ENCODE measurements at places on chromosomes 1 and 21.
A peak's percentile ranks its signal among the peaks of the same experiment; 100 is the strongest.

GRCh38 chr1:216785221-216785620 lies 62.0 kb upstream of the ESRRG start:
- DNase-seq = no peak

DNA sequence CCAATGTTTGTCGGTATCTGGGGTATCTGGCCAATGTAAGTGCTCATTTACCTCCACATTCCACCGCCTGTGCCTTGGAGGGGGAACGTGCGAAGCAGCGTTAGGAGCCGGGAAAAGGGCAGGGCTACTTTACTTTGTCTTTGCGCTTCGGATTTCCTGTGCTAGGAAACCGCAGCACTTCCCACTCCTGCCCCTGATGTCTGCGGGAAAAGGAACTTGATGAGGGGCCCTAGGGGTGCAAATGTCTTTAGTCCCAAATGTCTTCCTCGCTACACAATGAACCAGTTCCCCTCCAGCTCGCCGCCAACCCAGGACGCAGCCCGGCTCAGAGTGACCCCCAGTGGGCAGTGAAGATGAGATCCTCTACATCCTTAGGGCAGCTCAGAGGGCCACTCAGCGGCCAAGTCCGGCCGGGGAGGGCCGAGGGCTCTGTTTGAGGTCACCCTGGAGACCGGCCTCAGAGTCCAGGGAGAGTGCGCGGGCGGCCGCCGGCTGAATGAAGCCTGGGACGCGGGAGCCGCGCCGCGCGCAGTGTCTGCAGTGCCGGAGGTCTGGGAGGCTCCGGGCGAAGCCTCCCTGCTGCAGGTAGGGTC lies at the start of gene DYNLT5:
TSS of gene DYNLT5 (plus strand) at position 460 of the 593 bp plus-strand sequence. CDS start 2,200 bp downstream, outside the sequence.
- no peak for DNase-seq

GRCh38 chr1:174800216-174800851 lies 199.4 kb upstream of the CACYBP start:
- DNase-seq = peak; percentile 43

- DNase-seq = no peak
Measured at GRCh38 chr1:34013136-34013535, 149.3 kb downstream of the HMGB4 start.

GRCh38 chr1:101302831-101303511 lies 66.2 kb downstream of the S1PR1 start:
- no peak for DNase-seq

DNA sequence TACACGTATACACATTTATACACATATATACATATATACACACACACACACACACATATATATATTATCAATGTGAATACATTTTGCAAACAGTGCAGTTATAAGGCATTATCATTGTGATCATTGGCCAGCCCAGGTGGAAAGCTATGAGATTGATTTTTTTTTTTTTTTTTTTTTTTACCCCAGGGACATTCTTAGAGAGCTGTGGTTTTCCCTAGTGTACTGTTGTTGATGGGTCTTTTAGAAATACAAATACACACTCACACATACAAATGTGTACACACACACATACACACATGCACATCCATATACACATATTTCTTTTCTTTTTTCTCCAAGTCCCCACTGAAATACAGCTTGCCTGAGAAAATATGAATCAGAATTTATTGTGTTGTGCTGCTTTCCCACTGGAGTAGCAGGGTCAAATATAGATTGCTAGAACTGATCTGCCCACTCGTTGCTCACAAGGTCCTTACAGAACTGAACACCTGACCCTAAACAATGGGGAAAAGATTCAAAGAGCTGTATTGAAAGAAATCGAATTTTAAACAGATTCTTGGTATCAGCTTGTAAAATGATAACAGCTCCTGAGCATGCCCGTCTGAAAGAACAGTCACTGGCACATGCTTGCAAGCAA lies 325.6 kb downstream of the OMA1 start:
- DNase-seq = no peak

- DNase-seq = no peak
Measured at GRCh38 chr1:20353836-20354235, 63.2 kb downstream of the VWA5B1 start.

DNA sequence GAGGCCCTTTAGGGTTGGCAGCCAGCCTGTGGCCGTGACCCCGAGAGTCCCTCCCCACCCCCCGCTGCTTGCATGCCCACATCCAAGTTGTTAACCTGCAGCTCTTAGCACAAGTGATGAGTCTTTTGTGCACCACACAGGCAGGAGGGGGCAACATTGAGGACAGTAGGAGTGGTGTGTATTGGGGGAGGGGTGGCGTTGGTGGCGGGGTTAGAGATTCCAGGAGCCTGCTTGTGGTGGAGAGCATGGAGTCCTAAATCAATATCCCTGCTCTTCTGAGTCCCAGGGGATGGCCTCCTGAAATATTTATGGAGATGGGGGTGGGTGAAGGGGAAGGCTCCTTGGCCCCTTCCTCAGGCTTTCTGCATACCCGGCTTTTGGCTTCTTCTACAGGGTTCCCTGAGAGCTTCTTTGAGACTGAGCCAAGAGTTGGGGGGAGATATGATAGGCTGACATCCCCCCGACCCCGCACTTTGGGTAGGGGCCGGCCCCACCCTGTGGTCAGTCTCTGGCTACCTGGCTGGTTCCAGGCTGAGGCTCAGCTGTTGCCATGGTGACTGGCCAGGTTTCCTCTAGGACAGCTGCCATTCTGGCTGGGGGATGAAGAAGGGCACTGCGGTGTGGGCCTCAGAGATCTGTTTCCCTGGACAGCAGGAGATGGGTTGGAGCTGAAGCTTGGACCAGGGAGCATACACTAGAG lies 5.0 kb downstream of the CHRNB2 start:
- DNase-seq = no peak
